ENCODE measurements at places on chromosomes 7 and 10.

GRCh38 chr10:110664483-110665420 lies 20.6 kb downstream of the RBM20 start:
- DNase-seq = peak; percentile 83

GRCh38 chr10:119253433-119254174 lies 46.2 kb downstream of the GRK5 start:
- DNase-seq = peak; percentile 83

DNA sequence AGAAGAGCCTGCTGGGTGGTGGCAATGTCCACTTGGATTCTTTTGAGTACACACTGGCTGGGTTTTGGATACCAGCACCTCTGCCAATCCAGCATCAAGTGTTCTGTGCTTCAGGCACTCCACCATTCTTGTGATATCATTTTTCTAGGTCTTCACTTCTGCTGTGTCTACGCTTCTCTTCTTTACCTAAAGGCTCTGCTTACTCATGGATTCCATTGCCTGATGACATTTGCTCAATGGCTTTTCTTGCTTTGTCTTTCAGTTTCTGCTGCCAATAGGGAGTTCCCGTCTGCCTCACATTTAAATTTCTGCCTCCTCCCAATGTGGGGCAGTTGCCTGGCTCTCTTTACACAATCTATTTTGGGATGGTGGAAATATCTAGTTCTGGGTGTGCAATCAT lies 12.7 kb upstream of the PAPSS2 start:
- DNase-seq = no peak

- no peak for DNase-seq
These were observed 42.4 kb downstream of the ZNF487 start for GRCh38 chr10:43479275-43479674.

DNA sequence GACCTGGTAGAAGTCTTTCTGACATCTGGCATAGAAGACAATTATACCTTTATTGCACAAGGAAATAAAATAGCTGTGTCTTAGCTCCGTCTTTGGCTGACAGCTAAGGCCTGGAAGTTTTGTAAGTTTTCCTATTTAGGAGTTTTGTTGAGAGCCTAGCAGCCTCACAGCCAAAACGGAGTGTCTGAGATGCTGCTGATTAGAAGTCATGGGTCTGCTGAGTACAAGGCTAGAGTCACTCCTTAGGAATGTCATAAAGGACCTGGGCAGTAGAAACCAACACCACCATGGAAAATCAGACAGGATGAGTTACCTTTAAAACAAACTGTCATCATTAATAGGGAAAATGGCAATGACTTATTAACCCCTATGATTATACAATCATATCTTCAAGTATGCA lies 442.5 kb downstream of the KCNMA1 start:
- peak; percentile 72 for DNase-seq

DNA sequence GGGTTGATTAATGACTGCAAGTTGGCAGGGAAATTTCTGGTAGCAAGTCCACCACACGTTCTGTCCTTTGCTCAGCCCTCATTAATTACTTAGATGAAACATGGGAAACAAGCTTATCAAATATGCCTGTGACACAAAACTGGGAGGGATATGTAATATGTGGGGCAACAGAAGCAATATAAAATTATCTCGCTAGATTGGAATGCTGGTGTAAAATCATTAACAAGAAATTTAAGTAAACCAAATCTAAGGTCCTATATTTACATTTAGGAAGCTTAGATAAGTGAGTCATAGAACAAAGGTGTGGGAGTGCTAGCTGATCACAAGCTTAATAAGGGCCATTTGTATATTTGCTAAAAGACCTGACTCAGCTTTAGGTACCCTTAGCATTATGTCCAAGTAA lies 23.5 kb downstream of the TRPV5 start:
- peak; percentile 34 for DNase-seq

GRCh38 chr10:6877722-6878392 lies 297.8 kb upstream of the PRKCQ start:
- no peak for DNase-seq

Measured in Daoy (cell line).